SK-MEL-5 (cell line): ENCODE measurements at places on chromosomes 1 and 21.
A peak's percentile ranks its signal among the peaks of the same experiment; 100 is the strongest.

DNA sequence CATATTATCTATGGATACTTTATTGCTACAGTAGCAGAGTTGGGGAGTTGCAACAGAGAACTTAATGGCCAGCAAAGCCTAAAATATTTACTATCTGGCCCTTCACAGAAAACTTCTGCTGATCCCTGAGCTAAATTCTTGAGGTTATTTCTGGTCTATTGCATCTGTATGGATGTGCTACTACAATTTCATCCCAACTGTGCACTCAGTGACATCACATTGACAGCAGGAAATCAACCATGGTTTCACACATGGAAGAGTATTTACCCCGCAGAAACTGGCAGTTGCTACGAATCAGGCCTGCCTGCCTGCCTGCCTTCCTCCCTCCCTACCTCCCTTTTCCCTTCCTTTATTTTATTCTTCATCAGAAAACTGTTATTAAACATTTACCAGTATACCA, 12.1 kb downstream of the CLCA2 start:
- DNase-seq = no peak

- no peak for DNase-seq
These were observed 12.1 kb downstream of the NBPF3 start for GRCh38 chr1:21451981-21452411.

GRCh38 chr1:90074566-90074965, 79.7 kb downstream of the ZNF326 start:
- no peak for DNase-seq

DNA sequence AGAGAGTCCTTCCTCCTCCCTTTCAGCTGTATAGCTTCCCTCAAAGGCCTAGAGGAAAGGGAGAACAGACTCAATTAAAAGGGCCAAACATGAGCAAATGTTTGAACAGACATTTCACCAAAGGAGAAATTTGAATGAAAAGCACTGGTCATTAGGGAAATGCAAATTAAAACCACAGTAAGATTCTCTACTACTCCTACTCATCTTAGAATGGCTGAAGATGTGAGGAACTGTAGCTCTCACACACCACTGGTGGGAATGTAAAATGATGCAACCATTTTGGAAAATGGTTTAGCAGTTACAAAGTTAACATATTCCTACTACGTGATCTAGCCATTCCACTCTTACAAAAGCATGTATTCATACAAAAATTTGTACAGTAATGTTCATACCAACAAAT, 253.0 kb upstream of the HOOK1 start:
- peak; percentile 34 for DNase-seq

GRCh38 chr21:39430457-39430856, 15.1 kb downstream of the LCA5L start:
- DNase-seq = no peak

DNA sequence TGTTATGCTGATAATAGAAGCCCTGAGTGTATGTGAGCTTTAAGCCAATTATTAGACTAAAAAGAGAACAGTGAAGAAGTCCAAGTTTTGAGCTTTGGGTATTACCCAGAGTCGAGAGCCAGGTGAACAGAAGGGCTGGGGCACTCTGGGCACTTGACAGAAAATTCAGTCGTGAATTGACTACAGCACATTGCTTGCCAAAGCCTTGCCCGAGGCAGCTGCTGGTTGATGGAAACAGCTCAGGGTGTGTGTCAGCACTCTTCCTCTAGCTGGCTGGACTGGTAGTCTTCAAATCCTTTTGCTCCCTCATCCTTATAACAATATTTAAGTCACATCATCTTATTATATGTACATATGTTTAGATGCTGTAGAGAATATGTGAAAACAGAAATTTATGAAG, 21.3 kb downstream of the PDE4B start:
- peak; percentile 17 for DNase-seq

- no peak for DNase-seq
These were observed 27.1 kb upstream of the SNX27 start for GRCh38 chr1:151584780-151585179.

- DNase-seq = no peak
These were observed 197.3 kb upstream of the IVNS1ABP start for GRCh38 chr1:185514311-185514710.

DNA sequence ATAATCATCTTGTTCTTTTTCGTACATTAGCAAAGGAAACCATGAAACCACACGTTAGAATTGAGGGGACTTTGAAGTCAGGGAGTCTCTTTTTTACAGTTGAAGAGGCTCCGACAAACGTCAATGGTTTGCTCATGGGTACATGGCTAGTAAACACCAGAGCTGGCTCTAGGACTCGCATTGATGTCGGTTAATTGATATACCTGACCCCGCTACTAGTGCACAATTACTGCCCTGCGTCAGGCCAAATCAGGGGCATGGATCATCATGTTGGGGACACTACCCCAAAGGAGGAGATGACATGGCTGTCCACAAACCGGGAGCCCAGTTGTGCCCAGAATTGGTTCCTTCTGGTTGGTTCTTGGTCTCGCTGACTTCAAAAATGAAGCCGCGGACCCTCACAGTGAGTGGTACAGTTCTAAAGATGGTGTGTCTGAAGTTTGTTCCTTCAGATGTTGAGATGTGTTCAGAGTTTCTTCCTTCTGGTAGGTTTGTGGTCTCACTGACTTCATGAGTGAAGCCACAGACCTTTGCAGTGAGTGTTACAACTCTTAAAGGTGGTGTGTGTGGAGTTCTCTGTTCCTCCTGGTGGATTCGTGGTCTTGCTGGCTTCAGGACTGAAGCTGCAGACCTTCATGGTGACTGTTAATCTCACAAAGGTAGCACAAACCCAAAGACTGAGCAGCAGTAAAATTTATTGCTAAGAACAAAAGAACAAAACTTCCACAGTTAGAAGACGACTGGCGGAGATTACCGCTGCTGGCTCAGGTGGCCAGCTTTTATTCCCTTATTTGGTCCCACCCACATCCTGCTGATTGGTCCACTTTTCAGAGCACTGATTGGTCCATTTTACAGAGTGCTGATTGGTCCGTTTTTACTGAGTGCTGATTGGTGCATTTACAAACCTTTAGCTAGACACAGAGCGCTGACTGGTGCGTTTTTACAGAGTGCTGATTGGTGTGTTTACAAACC, 126.9 kb upstream of the ERRFI1 start:
- no peak for DNase-seq

GRCh38 chr1:5819391-5820025, 172.7 kb downstream of the NPHP4 start:
- DNase-seq = no peak

GRCh38 chr1:220217383-220217988, 54.8 kb downstream of the RAB3GAP2 start:
- DNase-seq = peak; percentile 57

- no peak for DNase-seq
These were observed 44.2 kb downstream of the HSD3B1 start for GRCh38 chr1:119551218-119551617.

GRCh38 chr1:154861607-154862094, 8.4 kb downstream of the KCNN3 start:
- no peak for DNase-seq

GRCh38 chr1:202283379-202283844, 58.3 kb downstream of the UBE2T start:
- DNase-seq = peak; percentile 55

GRCh38 chr1:53734650-53735211, 4.2 kb downstream of the GLIS1 start:
- no peak for DNase-seq

- DNase-seq = no peak
These were observed 25.3 kb downstream of the IGSF21 start for GRCh38 chr1:18132711-18133541.

DNA sequence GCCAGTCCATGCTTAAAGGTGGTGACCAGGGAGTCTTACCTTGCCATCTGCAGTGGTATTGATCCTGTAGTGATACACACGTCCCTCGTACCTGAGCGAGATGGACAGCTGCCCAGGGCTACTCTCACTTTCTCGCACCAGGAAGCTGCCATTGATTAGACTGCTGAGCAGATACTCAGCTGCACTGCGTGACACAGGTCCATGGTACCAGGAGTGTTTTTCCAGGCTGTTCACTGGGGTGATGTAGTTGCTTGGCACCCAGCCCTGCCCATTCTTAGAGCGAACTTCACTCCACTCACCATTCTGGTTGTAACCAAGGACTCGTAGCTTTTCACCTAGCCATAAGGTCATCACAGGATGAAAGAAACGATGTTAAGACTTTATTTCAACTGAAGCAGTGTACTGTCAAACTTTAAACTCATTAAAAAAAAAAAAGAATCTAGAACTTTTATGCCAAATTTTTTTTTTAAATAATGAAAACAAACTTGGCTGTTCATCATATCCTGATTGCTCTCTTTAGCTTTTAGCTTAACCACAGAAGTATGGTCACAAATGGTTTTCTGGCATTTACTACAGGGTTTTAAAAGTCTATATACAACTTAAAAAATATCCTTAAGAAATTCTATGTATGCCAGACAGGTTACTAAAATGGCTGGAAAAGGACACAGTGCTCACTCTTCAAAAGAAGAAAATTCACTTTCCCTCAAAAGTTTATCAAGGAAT, 44.6 kb downstream of the TOR3A start:
- no peak for DNase-seq

DNA sequence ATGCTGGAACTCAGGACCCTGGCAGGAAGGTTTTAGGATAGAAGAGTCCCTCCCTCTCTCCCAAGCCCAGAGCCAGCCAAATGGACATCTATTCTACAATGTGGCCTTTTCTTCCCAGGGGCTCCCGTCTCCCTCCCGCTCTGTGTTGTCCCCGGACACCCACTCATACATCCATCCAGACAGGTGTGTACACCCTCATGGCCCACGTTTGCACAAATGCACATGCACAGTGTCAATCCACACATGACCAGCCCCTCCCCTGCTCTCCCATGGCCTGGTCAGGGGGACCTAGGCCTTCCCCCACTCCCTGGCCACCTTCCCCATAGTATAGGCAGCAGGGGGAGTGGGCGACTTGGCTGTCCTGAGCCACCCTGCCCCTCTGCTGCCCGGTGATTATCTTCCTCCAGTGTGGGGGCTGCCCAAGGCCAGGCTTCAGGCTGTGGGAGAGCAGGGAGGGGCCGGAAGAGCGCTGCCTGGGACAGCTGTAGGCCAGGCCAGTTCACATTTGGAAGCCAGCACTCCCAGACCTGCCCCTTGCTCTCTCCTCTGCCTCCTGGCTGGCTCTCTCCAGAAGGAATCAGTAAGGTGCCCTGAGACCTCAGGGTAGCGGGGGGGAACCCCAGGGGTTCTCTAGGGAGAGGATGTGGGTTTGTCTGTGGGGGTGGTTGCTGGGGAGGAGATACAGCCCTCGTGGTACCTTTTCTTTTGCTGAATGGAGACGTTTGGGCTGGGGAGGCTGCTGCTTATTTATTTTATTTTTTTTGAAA, 4.1 kb upstream of the PTPN7 start:
- no peak for DNase-seq

DNA sequence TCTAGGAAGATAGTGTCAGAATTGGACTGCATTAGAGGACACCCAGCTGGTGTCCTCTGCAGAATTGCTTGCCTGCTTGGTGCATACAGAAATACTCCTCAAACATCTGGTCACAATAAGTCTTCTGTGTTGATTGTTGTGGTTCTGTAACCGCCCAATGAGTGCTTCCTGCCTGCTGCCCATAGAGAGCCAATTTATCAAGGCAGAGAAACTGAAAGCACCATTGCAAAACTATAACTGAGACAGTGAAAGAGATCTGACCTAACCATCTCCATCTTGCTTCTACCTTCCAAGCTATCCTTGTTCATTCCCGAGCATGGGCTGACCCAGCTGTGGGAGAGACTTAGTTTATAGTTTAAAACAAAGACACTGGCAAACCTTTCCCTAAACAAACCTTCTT, 462.4 kb upstream of the RGS18 start:
- DNase-seq = peak; percentile 53

DNA sequence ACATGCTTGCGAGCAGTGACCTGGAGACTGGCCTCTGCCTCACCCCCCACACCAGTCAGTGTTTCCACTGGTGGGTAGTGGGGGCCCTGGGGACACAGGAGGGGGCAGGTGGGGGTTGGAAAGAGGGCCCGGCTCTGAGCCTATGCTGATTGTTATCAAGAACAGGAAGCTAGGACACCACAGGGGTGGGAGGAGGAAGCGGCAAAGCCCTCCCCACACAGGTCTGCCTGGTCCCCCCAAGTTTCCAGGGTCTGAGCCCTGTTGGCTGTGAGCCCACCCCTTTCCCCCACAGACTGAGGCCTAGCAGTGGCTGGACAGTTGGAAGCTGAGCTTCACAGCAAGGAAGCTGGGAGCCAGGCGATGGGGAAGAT, 1.6 kb upstream of the PTPN7 start:
- no peak for DNase-seq

DNA sequence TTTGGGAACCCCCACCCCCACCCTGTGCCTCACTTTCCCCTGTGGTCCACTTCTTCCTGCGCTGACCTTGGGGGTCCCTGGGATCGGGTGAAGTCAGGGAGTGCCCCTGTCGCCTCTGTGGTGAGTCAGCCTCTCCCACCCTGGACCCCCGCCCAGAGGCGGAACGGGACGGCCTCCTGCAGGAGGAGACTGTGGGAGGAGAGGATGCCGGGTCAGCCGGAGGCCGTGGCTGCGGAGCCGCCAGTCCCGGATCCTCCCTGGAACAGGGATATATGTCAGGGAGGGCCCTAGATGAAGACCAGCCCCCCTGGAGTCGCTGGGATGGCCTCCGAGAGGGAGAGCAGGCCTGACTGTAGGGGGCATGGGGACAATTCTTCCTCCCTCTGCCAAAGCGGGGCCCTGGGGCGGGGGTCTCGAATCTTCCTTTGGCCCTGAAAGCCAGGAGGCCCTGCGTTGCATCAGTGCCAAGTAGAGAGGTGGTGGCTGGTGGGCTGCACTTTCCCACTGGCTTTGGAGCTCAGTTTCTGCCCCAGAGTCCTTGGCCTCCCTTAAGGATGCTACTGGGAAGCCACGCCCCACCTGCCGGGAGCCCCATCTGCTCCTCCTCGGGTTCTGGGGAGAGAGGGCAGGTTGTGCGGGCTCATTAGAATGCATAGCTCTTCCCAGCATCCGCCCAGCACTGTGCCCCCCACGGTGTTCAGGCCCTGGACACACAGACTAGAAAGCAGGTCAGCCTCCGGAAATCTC, 930 bp downstream of the ARHGEF10L start:
- no peak for DNase-seq

- DNase-seq = no peak
These were observed 89.5 kb upstream of the KCTD3 start for GRCh38 chr1:215477632-215478031.

- DNase-seq = no peak
These were observed 22.0 kb downstream of the UBE2G2 start for GRCh38 chr21:44779417-44780136.

DNA sequence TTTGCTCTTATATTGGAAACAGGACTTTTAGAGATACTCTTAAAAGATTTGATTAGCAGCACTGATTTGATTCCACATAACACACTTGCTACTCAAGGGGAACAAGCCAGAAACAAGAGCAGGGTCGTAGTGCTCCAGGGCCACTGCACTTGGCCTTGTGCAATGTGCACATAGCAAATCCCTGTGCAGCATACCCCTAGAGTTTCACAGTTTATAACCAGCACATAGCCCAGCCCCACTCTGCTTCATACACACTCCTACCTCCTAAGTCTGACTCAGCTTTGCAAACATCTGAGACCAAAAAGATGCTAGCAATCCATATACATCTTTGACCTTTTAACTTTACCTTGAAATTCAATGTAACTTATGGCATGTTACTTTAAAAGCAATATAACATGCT, 157.6 kb downstream of the VAV3 start:
- DNase-seq = no peak

GRCh38 chr1:61428146-61428545, 296.8 kb downstream of the TM2D1 start:
- DNase-seq = no peak
